ENCODE measurements at places on chromosomes 5 and 9.

GRCh38 chr5:56595566-56595965 lies 219.8 kb upstream of the MAP3K1 start:
- DNase-seq: no peak

- no peak for DNase-seq
Observed at GRCh38 chr9:80369641-80370040, 797.9 kb downstream of the TLE4 start.

- DNase-seq: no peak
Observed at GRCh38 chr9:37801287-37801850, 772 bp downstream of the DCAF10 start.

DNA sequence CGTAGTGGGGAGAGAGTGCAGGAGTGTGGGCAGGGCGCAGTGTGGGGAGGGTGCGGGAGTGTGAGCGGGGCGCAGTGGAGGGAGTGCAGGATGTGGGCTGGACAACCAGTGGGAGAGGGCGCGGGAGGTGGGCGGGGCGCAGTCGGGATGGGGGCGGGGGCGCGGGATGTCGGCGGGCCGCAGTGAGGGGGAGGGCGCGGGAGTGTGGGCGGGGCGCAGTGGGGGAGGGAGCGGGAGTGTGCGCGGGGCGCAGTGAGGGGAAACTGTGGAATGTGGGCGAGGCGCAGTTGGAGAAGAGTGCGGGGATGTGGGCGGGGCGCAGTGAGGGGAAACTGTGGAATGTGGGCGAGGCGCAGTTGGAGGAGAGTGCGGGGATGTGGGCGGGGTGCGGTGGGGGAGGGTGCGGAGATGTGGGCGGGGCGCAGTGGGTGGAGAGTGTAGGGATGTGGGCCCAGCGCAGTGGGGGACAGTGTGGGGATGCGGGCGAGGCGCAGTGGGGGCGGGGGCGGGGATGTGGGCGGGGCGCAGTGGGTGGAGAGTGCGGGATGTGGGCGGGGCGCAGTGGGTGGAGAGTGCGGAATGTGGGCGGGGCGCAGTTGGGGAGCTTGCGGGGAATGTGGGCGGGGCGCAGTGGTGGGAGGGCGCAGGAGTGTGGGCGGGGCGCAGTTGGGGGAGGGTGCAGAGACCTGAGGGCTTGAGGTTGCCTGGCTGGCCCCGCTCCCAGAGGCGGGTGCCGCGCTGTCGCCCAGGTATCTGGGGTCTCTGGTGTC lies at the start of gene NXNL2:
NXNL2 (plus strand) TSS at position 723 of the 770 bp plus-strand sequence. CDS start 257 bp downstream, outside the sequence.
- DNase-seq: no peak

DNA sequence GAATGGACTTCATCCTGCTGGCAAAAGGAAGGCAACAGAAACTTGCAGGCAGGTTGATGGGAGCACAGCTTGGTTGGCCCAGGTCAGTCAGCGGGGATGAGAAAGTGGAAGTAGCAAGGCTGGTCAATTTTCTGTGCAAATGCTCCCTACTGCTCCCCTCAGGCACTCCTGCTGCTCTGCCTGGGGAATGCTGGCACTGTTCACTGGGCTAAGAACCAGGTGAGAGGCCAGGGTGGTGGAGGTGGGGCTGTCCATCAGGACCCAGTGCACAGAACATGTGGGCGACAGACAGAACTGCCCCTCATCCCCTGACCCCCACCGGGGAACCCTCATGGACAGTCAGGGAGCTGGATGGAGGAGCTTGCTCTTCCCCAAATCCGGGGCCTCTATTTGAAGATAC lies 593.1 kb downstream of the IRX1 start:
- DNase-seq: no peak

All from SHP77 (cell line).